ENCODE measurements at places on chromosomes 7 and 10. TPM values are rescaled to one million over a fixed set of nuclear protein-coding genes. Genes with fewer than 3 reads are reported as not detected.

GRCh38 chr7:24227068-24227467 lies 56.9 kb upstream of the NPY start:
- no peak for DNase-seq

- no peak for DNase-seq
Observed at GRCh38 chr10:70684374-70684773, 12.1 kb downstream of the ADAMTS14 start.

GRCh38 chr7:47949703-47950102 lies 1.4 kb upstream of the PKD1L1 start:
- no peak for DNase-seq

GRCh38 chr7:126856691-126857291 lies 395.9 kb downstream of the GRM8 start:
- DNase-seq: no peak

Gene GNAT3
- total RNA-seq: not detected

GRCh38 chr10:100622946-100623345 lies 87.2 kb downstream of the HIF1AN start:
- no peak for DNase-seq

Gene NCF1
- total RNA-seq: not detected

Gene PSD
- total RNA-seq: 2.0 TPM

GRCh38 chr7:36604806-36605205 lies 119.5 kb downstream of the AOAH start:
- DNase-seq: no peak

Gene PNLIP
- not detected for total RNA-seq

DNA sequence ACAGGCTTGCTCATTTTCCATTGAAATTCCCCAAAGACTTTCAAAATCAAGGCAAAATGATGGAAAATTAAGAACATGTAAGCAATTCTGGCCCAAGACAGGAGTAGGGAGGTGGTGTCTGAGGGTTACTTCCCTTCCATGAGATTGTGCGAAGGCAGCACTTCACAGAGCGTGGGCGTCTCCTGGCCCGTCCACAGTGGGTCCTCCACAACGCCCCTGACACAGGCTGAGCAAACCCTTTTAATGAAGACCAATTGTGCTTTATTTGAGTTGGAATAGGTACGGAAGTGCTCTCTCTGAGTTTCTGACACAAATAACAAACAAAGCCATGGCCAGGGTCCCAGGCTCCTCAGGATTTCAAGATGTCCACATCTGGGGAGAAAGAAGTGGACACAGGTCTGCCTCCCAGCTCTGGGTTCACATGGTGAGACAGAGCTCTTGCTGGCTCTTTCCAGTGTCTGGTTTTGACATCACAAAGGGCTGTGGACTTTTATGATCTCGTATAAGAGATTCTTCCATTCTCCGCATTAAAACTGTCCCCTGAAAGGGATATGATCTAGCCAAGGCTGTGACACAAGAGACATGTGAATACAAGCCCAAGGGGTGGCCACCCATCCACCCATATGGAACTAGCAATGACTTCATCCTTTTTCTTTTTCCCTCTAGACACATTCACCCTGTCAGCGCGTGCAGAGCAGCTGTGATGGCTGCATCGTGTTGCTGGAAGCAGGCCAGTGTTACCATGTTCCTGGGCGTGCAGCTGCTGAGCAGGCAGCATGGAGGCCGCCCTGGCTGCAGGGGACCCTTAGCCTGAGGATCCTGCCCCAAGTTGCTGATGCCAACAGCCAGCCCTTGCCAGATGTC lies 145.6 kb downstream of the ADAM12 start:
- peak; percentile 92 for DNase-seq

Gene MORN4
- 3.2 TPM for total RNA-seq

DNA sequence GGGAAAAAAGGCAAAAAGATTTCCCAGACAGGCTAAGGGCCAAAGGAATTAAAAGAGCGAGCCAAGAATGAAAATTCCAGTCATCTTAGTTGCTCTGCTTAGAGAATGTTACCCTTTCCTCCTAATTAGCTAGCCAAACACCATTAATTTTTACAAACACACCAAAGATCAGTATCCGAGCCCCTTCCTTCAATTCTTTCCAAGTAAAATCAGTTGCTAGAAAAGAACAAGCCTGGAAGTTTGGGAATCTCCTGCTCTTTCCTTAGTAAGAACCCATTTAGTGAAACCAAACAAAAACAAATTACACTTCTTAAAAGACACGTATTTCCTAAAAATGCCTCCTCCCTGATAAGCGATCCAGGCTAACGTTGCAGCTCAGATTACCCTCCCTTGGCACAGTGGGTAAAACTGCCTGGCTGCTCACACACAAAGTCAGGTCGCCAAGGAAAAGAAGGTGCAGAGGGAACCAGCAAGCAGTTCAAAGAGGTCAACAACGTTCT lies 57.1 kb upstream of the ABLIM1 start:
- DNase-seq: peak; percentile 67

Gene C10orf105
- total RNA-seq: under 0.01 TPM

GRCh38 chr10:17782921-17783665 lies 26.1 kb upstream of the MRC1 start:
- DNase-seq: peak; percentile 33

- DNase-seq: peak; percentile 47
Observed at GRCh38 chr10:57955076-57955475, 312.6 kb downstream of the IPMK start.

Gene HNRNPF
- 276 TPM for total RNA-seq

Measured in IMR-90 (cell line).